NCI-H1436 (cell line): ENCODE measurements at places on chromosomes 16 and 17.

DNA sequence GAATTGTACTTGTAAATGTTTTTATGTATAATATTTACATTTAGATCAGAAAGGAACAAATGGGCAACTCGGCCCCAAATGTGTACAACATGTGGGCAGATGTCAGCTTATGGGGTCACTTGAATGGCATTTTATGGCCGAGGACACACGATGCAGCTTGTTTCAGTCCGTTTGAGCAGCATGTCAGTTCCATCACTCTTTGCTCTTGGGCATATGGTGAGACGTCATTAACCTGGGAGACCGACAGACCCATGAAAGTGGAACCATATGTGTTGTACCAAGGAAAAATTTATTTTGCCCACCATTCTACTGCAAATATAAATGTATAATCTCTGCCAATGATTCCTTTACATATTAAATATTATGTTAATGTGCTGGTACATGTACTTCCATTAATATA lies 561.9 kb upstream of the SOX9 start:
- no peak for DNase-seq

GRCh38 chr17:49708515-49709183 lies 885 bp upstream of the SLC35B1 start:
- no peak for DNase-seq

- no peak for DNase-seq
These were observed 78.0 kb downstream of the RAP1GAP2 start for GRCh38 chr17:2874189-2874686.

GRCh38 chr17:76641501-76641900 lies 2.1 kb downstream of the ST6GALNAC1 start:
- DNase-seq: no peak

DNA sequence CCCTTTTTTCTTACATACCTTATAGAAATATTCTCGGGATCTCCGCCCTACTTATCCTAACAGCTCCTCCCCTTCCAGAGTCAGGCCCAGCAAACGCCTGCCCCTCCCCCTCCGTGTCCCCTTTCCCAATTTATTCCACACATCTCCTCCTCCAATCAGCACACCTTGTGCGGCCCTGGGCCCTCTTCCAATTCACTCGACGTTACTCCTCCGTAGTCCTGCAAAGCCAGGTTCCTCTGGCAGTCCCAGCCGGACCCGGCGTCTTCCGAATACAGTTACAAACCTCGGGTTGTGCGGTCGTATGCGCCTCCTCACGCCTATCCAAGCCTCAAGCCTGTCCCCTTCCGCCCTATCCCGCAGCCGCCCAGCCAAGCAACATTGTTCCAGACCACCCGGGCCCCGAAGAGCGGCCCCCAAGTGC lies 677 bp downstream of the CBX1 start:
- DNase-seq: peak; percentile 65

DNA sequence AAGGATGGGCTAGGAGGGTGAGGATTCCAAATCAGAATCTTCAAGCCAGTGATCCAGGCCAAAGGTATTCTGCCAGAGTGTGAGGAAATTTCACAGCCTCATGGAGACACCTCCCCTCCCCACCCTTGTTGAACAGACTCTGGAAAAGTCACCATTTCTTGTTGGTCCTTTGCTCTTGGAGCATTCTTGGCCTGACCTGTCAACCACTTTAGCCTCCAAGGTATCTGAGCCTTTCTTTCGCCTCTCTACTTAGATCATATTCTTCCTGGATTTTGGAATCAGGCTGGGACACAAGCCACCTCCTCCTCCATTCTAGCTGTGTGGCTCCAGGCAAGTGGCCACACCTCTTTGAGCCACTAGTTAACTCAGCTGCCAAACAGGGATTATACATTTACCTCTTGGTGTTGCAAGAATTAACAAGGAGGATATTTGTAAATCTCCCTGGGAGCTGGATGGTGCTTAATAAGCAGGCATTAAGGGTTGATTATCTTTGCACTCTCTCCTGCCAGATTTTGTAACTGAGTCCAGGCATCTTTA lies 193.5 kb downstream of the WWOX start:
- DNase-seq: no peak

DNA sequence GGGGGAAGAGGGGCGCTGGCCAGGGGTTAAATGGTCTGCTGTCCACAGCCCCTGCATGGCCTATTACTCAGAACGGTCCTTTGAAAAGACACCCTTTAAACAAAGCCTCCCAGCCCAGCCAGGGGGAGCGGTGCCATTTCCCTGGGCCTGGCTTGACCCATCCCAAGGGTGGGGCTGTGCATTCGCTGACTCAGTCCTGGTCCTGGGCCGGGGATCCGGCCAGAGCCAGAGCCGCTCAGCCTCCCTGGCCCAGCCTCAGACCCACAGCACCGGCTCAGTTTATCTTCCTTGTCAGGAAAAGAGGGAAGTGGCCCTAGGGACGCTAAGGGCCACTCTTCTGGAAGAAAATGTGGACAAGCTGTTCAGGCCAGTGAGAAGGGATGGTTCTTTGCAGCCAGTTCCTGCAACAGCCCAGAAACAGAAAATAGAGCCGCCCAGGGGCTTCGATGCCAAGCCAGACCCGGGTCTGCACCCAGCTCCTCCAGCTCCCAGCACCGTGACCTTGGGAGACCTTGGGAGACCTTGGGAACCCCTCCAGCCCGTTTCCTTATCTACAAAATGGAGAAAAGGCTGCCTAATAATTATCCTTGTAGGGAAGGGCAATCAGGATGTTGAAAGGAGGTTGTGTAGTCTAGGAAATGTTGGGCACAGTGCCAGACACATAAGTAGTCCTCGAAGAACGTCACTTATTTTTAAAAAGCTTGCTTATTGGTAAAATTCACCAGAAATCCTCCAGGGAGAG lies 82.5 kb downstream of the ZDHHC7 start:
- no peak for DNase-seq

DNA sequence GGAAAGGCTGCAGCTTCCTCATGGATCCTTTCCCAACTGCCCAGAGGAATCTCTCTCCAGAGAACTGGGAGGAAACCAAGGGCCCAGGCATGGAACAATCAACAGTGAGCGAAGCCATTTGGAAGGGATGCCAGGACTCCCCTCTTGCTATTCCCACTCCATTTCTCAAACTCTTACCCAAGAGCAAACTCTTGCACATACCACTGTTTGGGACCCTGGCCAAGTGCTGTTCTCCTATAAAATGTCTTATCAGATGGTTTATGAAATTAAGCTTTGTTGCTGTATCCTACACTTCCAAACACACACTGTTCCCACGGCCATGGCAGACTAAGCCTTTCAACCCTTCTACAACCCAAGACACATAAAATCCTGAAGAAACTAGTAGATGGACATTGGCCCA lies 48.3 kb upstream of the AXIN2 start:
- DNase-seq: no peak

- DNase-seq: no peak
These were observed 58.6 kb upstream of the SHISA6 start for GRCh38 chr17:11182430-11182829.

DNA sequence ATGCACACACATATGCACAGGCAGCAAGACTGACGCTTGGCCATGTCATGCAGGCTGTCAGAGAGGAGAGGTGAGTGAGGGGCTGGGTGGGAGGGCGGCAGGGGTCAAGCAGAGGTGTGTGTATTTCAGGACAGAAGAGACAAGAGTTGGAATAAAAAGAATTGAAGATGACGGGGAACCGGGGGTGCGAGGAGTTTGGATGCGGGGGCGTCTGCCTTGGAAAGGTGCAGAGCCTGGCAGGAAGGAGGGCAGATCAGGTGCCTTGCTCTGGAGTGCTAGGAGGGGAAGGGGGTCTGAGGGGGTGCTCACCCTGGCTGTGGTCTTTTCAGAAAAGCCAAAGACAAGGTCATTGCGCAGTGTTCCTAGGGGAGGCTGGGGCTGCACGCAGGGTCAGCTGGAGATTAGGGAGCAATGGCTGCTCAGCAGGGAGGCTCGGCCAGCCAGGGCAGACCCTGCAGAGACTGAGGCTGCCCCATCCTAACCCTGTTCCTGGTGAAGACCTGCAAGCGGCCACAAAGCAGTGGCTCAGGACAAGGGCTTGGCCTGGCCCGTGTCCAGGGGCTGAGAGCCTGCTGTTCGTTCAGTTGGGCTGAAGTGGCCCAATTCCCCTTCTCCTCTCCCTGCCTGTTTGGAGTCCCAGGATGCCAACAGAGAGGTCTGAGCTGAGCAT lies 23.7 kb upstream of the CBX4 start:
- DNase-seq: no peak

- DNase-seq: no peak
These were observed 18.8 kb downstream of the GSE1 start for GRCh38 chr16:85631802-85632393.

DNA sequence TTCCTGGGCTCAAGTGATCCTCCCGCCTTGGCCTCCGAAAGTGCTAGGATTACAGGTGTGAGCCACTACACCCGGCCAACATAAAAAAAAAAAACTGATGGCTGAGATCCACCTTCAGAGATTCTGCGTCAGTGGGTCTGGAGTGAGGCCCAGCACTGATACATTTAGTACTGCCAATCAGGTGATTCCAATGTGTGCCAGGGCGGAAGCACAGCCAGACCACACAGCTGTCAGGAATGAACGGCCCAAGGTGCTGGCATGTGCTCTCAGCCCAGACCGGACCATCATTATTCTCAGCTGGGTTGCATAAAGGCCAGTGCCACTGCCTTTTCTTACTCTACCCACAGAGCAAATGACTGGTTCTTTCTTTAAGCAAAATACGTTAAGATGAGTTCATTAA lies 1.2 kb upstream of the BCO1 start:
- DNase-seq: no peak

DNA sequence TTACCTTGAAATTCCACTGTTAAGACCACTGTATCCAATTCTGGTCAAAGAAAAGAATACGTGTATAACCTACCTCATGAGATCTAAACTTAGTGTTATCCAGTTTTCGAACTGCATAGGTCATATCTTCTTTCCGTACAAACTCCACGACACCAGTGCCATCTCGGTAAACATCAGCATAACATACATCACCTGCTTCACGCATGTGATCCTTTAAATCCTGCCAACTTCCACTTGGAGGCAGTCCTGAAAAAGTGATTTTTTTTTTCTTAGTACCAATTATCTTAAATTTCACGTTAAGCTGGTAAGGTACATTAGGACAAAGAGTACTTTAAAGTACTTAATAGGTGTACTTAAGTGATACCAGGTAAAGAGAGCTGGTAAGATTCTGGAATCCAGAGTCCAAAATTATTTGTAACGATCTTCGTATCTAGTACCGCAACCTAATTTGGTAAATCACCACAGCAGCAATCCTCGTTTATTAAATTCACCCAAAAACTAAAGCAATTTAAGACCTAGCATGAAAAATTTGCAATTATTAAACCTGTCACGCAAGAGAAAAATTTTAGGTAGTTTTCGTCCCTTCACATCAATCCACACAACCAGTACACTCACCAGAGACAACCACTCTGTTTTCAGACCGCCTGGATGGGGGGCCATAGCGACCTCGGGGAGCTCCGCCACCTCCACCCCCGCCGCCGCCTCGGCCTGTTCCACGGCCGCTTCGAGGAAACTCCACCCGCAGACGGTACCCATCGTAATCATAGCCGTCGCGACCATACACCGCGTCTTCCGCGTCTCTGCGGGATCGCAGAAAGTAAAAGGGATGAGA lies 1.1 kb downstream of the SRSF1 start:
- no peak for DNase-seq

- DNase-seq: no peak
These were observed 9.0 kb upstream of the G6PC1 start for GRCh38 chr17:42891539-42892152.

- no peak for DNase-seq
These were observed 6.9 kb downstream of the USP6 start for GRCh38 chr17:5122586-5123342.

- no peak for DNase-seq
These were observed 98.0 kb downstream of the TBC1D16 start for GRCh38 chr17:79937391-79938335.

DNA sequence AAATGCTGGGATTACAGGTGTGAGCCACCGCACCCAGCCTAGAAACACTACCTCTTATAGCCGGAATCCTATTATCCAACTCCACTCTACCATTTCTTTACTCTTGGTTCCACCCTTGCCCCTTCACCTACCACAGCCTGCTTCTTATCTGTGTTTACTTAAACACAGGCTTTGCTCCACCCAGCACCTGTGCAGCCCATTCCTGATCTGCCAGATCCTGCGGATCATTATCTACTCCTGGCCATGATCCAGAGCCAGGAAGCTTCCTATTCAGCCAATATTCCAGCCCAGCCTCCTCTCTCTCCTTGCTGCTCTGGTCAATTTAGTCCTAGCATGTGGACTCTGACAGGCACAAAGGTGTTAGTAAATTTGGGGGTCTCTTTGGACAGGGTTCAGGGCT lies 98.8 kb upstream of the MED13 start:
- DNase-seq: no peak

GRCh38 chr16:82542714-82543113 lies 84.1 kb upstream of the CDH13 start:
- no peak for DNase-seq

DNA sequence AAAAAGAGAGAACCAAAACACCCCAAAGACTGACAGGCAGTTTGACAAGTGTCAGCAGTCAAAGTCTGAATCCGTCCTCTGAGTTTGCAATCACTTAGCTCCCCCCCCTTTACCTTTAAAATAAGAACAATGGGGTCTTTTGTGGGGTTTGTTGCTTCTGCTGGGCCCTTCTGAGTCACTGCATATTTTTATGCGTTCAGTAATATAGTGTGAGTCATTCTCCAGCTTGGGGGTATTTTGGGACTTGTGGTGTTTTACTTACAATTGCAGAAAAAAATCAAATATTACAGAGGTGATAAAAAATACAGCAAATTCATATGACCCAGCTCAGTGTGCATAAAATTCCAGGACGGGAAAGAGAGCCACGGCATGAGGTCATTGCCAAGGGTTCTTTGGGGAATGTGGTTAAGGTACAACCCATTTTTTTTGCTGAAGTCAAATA lies 120.1 kb downstream of the CYLD start:
- DNase-seq: no peak

DNA sequence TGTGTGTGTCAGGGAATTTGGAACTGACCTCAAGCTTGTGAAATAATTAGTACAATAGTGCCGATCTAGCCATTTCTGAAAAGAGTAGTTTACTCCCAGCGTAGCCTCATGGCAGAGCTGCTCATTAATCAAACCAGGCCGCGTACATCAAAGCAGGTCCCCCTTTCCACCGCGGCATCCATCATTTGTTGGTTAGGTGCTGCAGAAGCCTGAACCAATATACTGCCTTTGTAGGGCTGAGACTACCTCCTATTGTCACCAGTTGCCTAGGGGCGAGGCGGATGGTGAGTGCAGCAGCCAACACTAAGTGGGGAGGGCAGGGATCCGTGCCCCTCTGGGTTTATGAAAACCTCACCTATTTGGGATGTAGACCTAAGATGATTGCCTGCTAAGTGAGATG lies 264.1 kb downstream of the TMEM114 start:
- no peak for DNase-seq

DNA sequence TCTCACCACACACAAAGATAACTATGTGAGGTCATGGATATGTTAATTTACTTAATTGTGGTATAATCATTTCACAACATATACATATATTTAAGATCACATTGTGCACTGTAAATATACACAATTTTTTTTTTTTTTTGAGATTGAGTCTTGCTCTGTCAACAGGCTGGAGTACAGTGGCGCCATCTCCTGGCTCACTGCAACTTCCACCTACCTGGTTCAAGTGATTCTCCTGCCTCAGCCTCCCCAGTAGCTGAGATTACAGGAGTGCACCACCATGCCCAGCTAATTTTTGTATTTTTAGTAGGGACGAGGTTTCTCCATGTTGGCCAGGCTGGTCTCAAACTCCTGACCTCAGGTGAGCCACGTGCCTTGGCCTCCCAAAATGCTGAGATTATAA lies 11.5 kb upstream of the PRSS54 start:
- no peak for DNase-seq
